ENCODE measurements at places on chromosomes 3 and 15.

GRCh38 chr3:161203485-161204098, 17.5 kb upstream of the NMD3 start:
- no peak for DNase-seq

- no peak for DNase-seq
These were observed 14.4 kb downstream of the TMOD2 start for GRCh38 chr15:51765751-51766150.

GRCh38 chr3:187662848-187663409, 7.3 kb downstream of the SST start:
- no peak for DNase-seq

- DNase-seq, result no peak
These were observed 323.4 kb upstream of the THRB start for GRCh38 chr3:24818055-24818454.

GRCh38 chr3:127637546-127637945, 8.6 kb downstream of the PODXL2 start:
- no peak for DNase-seq

DNA sequence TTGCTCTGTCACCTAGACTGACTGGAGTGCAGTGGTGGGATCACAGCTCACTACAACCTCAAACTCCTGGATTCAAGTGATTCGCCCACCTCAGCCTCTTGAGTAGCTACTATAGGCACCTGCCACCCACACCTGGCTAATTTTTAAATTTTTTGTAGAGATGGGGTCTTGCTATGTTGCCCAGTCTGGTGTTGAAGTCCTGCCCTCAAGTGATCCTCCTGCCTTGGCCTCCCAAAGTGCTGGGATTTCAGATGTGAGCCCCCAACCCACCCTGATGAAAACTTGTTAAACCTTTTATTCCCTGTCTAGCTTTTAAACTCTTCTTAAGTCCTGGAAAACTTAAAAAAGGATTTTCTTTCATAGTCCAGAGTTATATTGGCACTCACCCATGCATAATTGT, 2.6 kb downstream of the ECT2 start:
- DNase-seq, result no peak

DNA sequence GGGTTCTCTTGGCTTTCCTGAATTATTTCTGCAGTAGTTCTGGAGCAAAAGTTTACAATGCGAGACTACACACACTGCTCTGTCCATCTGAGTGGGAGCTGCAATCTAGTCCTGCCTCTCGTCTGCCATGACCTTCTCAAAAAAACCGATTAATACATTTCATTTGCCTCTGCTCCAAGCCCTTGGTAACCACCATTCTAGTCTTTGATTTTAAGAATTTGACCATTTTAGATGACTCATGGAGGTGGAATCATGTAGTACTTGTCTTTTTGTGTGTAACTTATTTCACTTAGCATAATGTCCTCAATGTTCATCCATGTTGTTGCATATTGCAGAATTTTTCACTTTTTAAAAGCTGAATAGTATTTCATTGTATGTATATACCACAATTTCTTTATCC, 356.9 kb downstream of the SV2B start:
- DNase-seq, result peak; percentile 41

DNA sequence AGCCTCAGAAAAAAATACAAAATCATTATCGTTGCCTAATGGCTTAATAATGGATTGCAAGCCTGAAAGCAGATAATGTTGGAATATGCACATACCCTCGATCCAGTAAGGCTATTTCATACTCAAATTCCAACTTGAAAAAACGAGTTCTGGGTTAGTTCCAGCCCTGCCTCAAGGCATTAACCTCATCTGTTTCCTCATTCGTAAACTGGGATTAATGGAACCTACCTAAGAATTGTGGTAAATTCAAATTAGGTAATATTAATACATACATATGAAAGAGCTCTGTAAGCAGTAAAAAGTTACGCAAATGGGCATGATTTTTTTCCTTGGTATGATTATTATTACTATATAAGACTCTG, 107.5 kb downstream of the SRGAP3 start:
- peak; percentile 22 for DNase-seq

DNA sequence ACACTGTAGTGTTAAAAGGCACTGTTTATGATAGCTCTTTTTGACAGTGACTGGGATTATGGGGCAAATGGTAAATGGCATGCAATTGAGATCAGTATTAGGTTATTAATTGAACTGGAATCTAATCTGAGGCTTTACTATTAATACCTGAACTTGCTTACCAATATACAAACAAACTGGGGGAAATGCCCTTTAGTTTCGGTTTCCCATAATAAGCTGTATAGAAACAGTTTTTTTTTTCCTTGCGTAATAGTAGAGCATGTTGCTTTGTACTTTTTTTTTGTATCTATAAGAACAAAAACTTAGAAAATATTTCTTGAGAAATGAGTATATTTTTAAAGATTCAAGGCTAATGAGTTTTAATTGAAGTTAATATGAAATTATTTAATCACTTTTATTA, 95.0 kb downstream of the FNDC3B start:
- DNase-seq, result no peak

DNA sequence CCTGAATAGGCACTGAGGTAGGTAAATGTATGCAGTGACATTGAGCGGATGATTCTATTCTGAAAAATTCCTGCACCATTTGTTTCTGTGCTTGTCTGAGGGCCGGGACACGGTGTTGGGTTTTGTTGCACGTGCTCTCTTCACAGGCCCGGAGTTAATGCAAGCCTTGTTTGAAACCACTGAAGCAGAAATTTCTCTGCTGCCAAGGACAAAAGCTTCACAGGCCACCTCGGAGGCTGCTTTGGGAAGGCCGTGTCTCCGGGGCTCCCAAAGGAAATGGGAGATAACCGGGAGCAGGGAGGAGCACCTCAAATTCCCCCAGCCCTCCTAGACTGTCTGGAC, 179.4 kb downstream of the OPA1 start:
- DNase-seq, result peak; percentile 59

DNA sequence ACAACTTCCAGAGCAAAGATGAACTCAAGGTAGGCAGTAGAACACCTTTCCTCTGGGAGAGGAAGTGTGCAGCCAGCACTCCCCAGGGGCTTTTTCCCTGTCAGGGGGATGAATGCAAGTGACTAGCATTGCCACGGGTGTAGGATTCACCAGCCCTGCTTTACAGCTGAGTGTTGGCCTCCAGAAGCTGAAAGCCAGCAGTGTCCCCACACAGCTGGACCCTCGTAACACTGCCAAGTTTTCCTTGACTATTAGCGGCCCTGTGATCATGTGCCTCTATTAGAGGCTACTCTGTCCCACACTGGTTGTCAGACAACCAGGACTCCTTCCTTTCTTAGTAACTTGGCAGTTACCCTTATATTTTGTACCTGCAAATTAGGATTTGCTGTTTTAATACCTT, 104.9 kb upstream of the MANF start:
- no peak for DNase-seq

GRCh38 chr3:195543500-195544229, 540 bp upstream of the PPP1R2 start:
- DNase-seq, result no peak

GRCh38 chr15:42595626-42596240, 20.3 kb downstream of the STARD9 start:
- no peak for DNase-seq

DNA sequence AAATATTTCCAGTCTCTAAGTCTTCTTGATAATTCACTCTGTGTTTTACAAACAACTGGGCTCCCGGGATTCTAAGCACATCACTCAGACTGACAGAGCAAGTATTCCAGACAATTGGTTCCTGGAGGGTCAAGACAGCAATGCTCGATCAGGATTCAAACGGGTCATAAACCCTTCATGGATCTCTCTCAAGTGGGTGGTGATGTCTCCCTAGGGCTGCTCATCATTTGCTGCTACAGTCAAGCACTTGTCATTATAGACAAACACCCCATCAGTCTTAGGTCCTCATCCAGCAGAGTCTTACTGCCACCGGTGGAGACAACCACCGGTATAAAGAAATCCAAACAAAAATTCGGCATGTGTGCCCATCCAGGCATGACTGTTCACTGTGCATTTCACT, 921.1 kb downstream of the FHIT start:
- no peak for DNase-seq

DNA sequence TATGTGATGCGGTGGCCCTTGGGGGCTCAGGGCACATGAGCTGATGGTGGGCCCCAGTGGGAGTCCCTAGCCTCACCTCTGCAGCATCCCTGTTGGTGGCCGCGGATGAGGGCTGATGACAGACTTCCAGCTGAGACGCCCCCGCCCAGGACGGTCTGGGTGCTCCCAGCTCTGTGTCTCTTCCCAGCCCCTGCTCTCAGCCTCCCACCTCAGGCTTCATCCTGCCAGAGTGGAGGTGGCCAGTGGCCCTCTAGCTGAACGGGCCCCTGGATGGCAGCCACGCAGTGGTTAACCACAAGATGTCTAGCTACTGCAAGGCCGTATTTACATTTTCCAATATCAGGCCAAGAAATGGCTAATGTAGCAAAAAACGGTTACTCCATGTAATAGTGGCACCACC, 205.3 kb upstream of the LINGO1 start:
- DNase-seq, result peak; percentile 74

GRCh38 chr3:125684199-125684598, 88.9 kb upstream of the OSBPL11 start:
- DNase-seq, result peak; percentile 45

GRCh38 chr15:36950371-36950770, 150.0 kb downstream of the MEIS2 start:
- DNase-seq, result no peak

- DNase-seq, result peak; percentile 45
These were observed 640.8 kb downstream of the TUSC7 start for GRCh38 chr3:117350371-117350770.

GRCh38 chr3:21405671-21406667, 345.0 kb downstream of the ZNF385D start:
- DNase-seq, result no peak

GRCh38 chr3:16101295-16102186, 72.9 kb upstream of the GALNT15 start:
- DNase-seq, result no peak

DNA sequence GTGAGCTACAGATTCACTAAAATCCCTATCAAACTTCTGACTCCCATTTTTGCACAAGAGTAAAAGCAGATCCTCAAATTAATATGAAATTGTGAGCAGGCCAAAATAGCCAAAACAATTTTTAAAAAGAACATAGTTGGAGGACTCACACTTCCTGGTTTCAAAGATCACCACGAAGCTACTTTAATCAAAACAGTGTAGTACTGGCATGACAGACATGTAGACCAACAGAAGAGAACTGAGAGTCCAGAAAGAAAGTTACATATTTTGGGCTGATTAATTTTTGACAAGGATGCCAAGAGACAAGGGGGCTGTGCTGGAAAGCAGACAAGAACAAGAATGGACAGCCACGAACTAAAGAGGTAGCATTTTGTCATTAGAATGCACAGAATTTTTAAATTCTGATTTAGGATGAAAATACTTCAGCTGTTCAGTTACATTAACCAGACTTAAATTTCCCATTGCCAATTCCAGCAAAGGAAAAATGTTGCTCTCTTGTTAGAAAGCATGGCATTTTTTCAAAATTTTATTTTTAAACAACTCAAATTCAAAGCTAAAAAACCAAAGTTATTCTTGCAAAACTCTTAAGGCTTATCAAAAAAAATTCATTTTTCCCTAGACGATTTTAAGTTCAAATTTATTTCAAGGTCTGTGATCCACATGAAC, 14.0 kb downstream of the RYK start:
- DNase-seq, result no peak

- DNase-seq, result no peak
These were observed 130.7 kb upstream of the TSC22D2 start for GRCh38 chr3:150277444-150277843.

- no peak for DNase-seq
These were observed 59.7 kb upstream of the TBL1XR1 start for GRCh38 chr3:177257006-177257405.

GRCh38 chr3:153285982-153286381, 124.0 kb downstream of the RAP2B start:
- DNase-seq, result no peak

- DNase-seq, result no peak
These were observed 15.1 kb downstream of the GLB1 start for GRCh38 chr3:33081812-33082211.

- peak; percentile 83 for DNase-seq
These were observed 545 bp upstream of the RFX7 start for GRCh38 chr15:56244038-56244810.

- peak; percentile 84 for DNase-seq
These were observed 40.9 kb downstream of the CBLB start for GRCh38 chr3:105827959-105828358.

All from astrocyte of the hippocampus (primary cell).